ENCODE measurements at places on chromosomes 3 and 15.
A peak's percentile ranks its signal among the peaks of the same experiment; 100 is the strongest.

- DNase-seq = no peak
Observed at GRCh38 chr3:80696280-80696679, 928.5 kb upstream of the ROBO1 start.

GRCh38 chr15:66417736-66418135 lies 31.0 kb downstream of the MAP2K1 start:
- DNase-seq = no peak

DNA sequence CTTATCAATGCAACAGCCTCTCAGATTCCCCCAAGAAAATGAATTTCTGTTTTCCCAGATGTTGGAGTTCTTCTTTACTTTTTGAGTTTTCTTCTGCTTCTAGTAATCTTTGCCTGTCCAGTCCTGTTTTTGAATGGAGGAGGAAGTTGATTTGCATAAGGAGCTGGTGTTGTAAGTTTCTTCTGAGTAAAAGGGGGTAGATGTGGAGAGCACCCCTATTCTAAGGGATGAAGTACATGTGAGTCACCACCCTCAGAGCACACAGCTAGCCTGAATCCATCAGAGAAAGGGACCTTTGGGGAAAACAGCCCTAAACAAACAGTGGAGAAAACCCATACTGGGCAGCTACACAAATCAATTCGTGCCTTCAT lies 34.5 kb downstream of the ACAA1 start:
- DNase-seq = no peak

DNA sequence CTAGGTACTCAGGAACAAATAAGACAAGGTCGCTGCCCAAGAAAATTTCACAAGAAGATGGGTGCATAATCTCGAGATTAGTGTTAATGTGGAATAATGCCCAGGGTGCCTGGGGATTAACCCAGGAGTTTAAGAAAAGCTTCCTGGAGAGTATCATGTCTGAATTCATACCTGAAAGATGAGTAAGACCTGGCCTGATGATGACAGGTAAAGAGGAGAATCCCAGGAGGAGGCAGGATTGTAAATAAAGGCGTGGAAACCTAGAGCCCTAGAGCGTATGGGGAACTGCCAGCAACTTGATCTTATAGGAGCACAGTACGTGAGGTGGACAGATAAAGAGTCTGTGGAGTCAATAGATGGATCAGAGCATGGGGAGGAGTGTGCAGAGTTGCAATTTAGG lies 43.0 kb downstream of the ARRDC4 start:
- no peak for DNase-seq

GRCh38 chr3:185253645-185254410 lies at the start of gene EHHADH:
EHHADH (minus strand) TSS chr3:185254049; CDS start chr3:185254022, 27 bp downstream.
- peak; percentile 78 for DNase-seq

DNA sequence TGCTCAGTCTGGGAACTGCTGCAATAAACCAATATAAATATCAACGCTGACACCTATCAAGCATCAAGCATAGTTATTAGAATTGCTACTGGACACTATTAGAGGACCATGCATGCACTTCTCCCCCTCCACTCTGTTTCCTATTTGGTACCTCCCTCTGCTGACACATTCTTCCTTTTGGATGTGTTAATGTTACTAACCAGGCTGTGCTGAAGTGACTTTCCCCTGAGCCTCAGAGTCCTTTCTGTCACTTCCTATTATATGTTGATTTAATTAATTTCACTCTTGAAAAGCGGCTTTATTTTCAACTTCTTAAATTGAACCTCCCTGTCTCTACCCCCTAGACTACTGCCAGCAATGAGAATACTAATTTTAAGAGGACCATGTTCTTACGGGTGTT lies 379.1 kb downstream of the MCTP2 start:
- DNase-seq = no peak

- no peak for DNase-seq
Observed at GRCh38 chr3:155112661-155113389, 32.7 kb downstream of the MME start.

- no peak for DNase-seq
Observed at GRCh38 chr3:159950156-159950898, 38.3 kb upstream of the IL12A start.

GRCh38 chr3:33900809-33901505 lies 102.5 kb downstream of the PDCD6IP start:
- no peak for DNase-seq

DNA sequence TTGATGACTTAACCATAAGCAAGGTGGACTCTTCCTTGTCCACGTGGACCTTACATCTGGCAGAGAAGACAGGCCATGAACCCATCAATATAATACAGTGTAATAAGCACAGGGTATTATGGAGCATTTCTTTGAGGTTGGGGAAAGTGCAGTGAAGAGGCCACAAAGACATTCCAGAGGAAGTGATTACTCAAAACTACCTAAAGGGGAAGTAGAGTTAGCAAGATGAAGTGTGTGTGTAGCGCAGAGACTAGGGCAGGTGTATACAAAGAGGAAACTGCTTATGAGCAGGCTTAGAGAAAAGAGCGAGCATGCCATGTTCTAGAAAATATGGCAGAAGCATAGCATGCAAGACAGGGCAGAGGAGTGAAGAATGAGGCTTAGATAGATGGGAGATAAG lies 17.9 kb downstream of the CP start:
- no peak for DNase-seq

DNA sequence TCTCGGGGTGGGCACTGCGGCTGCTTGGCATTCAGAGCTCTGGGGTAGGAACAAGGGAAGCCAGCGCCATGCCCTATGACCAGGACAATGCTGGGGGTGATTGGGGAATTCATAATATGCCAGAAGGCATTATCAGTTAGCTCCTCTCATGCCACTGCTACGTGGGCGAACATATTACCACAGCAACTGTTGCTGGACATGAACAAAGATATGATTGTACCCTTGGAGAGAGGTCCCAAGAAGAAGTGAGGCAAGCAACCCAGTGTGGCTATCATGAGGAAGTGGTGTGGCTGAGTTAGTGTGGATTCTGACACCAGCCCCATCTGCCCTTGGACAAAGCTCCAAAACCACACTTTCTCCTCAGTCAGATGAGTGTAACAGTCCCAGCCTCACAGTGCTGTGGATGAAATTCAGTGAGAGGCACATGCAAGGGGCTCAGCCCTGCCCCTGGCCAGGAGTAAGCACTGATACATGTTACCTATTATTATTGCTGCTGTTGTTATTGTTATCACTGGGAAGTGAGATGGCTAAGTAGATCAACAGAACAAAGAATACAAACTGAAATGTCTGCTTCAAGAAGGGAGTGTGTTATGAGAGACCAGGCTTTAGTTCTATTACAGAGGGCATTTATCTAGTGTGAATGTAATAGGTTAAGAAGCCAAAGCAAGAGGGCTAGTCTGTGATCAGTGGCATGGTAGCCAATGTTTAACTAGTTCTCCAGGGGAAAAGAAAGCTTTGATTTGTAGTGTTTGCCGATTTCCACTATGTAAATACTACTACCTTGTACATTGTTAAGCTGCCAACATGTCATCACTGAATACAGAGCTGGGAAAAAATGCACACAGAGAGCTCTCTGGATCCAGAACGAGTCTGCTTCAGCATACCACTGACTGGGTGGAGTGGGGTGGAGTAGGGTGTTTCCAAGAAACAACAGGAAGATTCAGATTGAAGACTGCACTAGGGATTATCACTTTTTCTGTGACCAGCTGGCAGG lies 222.3 kb upstream of the EIF1B start:
- no peak for DNase-seq

DNA sequence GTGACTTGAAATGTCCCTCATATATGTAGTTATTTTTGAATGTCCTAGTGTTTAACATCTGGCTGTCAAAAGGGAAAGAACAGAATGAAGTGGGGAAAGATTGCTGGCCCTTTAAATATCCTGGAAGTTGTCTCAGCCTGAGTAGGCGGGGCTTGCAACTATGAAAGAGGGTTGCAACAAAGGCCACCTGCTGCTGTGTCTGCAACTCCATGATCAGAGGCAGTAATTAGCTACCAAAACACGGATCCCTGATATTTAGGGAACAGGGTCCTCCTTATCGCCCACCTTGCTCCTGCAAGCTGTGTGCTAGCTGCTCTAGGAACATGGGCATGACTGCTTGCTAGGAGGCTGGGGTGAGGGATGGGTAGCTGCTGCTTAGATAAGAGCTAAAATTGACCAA lies 100.2 kb upstream of the CFAP20DC start:
- no peak for DNase-seq

DNA sequence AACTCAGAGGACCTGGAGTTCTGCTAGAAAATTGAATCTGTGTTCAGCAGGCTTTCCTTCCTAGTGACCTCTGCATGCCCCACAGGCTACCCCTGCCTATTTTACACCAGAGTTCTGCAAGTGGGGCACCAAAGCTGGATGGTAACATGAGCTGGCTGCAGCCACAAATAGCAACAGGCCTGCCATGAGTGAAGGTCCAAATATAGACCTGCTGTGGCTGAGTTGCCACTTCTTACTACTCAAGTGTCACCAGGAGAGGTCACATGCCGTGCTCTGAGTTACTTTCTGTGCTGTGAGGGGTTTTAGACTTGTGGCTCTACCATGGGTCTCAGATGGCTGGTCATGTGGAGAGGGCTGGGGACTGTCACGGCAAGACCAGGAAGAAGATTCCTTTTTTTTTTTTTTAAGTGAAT lies at the start of gene FSD2:
TSS of gene FSD2 (minus strand) at position 76 of the 413 bp plus-strand sequence. CDS start 18,679 bp downstream, outside the sequence.
- no peak for DNase-seq

GRCh38 chr15:67753891-67754290 lies 71.4 kb upstream of the SKOR1 start:
- no peak for DNase-seq

DNA sequence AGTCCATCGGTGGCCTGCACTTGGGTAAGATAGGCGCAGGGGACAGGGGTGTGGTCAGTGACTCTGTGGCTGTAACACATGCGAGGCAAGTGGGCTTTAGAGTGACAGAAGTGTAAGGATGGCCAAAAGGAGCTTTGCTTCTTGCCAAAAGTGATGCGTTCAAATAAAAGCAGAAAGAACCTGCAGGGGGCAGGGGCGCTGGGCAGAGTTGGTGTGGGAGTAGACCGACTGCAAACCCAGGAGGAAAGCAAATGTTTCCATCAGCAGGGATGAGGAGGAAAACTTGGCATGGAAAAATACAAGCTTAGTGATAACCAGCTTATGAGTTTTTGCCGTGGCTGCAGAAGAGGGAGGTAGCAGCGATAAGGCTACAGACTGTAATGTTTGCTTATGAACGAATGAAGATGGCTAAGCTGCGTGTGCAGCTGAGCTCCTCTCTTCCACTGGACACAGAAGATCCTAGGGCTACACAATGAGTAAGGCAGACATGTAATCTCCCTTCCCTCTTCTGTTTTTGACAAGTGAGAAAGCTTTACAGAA lies 149.4 kb downstream of the WNT5A start:
- no peak for DNase-seq

DNA sequence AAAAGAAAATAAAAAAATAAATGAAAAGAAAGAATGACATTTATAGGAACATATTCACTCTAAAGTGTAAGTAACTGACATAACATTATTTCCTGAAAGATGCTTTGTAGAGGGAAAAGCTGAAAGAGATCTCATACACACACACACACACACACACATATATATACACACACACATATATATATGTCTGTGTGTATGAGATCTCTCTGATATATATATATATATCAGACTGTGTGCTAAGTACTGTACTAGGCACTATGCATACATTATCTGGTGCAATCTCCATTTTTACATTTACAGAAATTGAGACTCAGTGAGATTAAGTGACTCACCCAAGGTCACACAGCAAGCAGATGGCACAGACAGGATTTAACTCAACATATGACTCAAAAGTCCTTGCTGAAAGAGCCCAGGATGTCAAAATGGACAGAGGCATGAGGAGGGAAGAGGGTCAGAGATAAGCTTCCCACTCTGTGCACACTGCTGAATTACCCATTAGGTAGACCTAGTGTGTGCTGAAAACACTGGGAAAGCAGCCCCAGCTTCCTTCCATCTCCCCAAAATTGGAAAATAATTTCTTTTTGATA lies 15.0 kb downstream of the BHLHE40 start:
- peak; percentile 9 for DNase-seq

GRCh38 chr3:68306571-68306970 lies 625.8 kb downstream of the TAFA4 start:
- DNase-seq = no peak

DNA sequence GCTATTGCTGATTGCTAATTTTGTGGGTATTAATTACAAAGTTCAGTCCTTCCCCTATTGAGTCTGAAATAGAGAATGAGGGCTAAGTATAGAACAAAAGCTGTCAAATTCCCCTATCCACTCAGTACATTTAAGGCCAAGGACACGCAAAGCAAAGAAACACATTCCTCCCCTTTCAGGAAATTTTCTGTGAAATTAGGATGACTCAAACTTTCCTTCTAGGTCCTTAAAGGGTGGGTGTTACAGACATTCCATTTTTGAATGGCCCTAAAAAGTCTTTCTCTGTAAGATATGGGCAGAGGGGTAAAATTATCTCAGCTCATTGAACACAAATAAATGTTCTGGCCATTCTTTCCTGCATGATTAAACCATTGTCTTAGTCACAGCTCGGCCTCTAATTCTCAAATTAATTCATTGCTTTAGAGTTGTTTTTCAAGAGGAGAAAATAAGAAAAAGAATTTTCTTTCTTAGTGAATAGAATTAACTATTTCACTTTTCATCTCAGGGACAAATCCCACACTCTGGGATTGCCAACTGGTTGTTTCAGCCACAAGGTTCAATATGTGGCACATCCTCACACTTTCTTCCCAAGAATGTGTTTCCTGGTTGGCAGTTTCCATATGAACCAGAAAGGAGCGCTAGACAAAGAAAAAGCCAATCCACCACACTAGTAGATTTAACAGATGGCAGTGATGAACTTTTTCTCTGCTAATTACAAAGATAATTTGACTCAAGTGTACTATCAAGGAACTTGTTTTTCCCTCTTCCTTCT lies 424.1 kb downstream of the ZNF385D start:
- DNase-seq = no peak

GRCh38 chr3:16441371-16441875 lies 72.1 kb downstream of the RFTN1 start:
- no peak for DNase-seq

DNA sequence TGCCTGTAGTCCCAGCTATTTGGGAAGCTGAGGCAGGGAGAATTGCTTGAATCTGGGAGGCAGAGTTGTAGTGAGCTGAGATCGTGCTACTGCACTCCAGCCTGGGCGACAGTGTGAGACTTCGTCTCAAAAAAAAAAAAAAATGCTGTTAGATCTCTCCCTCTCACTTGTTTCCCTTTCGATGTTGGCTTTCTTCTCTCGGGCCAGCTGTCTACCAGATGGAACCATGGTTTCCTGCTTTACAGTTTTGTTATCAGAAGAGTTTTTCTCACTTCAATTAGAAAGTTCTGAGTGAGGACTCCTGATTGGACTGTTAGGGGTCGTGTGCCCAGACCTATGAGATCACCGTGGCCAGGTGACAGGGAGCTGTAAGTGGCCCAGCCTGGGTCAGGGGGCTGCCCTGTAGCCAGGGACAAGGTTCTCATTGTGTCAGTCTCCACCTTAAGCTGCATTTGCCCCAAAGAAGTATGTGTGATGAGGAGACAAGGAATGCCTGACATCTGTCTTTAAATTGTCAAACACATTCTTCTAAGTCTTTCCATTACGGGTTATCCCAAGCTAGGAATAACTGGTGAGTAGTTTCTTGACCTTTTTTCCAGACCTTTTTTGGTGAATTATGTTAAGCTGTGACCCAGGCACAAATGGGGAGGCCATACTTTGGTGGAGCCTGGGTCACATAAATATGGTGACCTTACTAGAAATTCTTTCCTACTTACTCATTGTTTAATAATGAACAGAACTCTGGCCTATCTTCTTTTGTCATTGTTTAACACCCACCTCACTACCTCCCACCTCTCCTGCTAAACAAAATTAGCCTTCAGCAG lies 25.2 kb downstream of the SNAPC5 start:
- DNase-seq = peak; percentile 49

- no peak for DNase-seq
Observed at GRCh38 chr3:154193000-154193615, 71.9 kb downstream of the ARHGEF26 start.

- no peak for DNase-seq
Observed at GRCh38 chr15:23566071-23566554, 639 bp downstream of the MKRN3 start.

Data from RWPE2 (cell line).